ENCODE measurements at places on chromosomes 6 and 20.

- peak; percentile 99 for DNase-seq
Observed at GRCh38 chr20:57698116-57698866, 11.5 kb downstream of the PMEPA1 start.

DNA sequence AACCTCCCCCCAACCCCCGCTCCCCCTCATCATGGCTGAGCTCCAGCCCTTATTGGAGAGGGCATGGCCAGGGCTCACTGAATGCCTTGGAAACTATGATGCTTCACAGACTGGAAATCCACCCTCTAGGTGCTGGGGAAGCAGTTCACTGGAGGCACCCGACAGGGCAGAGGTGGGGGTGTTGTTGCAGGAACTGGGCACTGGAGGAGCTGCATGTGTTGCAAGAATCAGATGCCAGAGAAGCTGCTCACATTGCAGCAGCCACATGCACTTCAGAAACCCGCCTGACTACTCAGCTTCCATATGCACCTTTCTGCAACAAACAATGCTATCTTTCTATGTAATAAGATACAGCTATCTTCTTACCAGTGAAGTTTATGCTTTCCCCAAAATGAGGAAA, 7.9 kb upstream of the TBPL1 start:
- peak; percentile 16 for DNase-seq

GRCh38 chr6:45654673-45655072, 276.9 kb upstream of the SUPT3H start:
- DNase-seq: no peak

DNA sequence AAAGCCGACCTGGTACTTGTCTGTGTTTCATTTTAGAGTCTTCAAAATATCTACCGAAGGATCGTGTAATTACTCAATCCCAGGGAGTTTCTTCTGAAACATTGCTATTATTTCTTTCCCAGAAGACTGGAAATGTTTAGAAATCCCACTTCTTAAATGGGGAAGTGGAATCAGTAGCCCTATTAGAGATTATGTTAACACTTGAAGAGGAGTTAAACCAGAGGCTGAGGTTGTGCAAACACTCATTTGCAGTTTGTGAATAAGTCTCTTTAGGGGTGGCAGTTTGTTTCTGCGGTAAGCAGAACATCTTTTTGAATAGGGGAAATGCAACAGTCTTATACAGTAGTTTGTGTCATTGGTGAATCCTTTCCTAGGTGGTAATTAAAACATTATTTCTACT, 21.3 kb downstream of the DSP start:
- no peak for DNase-seq

GRCh38 chr6:579339-579738, 77.6 kb downstream of the HUS1B start:
- DNase-seq: no peak

DNA sequence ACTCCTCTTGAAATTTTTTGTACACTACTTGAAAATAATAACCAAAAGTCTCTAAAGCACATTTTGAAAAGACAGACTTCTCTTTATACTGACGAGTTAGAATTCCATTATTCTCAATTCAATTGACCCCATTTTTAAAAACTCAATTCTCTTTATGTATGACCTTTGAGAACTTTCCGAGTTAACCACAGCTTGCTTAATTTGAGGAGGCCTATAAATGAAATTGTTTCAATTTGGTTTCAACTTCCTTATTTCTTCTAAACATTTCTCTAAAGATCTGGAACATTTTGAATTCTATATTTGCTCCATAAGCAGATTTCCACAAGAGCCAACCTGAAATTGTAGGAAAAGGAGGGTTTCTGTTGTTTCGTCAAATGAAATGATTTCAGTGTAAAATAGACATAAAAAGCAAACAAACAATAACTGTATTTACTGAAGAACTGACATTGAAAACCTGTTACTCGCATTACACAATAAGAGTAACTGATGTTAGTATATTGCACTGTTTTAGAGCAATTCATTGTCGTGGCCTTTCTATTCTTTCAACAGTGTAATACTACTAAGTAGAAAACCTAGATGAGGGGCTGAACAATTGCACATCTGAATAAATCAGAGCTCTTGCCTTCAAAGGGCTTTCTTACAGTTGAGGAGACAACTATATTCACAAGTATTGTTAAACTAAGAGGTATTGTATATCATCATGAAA, 223.6 kb downstream of the HIVEP2 start:
- DNase-seq: no peak

DNA sequence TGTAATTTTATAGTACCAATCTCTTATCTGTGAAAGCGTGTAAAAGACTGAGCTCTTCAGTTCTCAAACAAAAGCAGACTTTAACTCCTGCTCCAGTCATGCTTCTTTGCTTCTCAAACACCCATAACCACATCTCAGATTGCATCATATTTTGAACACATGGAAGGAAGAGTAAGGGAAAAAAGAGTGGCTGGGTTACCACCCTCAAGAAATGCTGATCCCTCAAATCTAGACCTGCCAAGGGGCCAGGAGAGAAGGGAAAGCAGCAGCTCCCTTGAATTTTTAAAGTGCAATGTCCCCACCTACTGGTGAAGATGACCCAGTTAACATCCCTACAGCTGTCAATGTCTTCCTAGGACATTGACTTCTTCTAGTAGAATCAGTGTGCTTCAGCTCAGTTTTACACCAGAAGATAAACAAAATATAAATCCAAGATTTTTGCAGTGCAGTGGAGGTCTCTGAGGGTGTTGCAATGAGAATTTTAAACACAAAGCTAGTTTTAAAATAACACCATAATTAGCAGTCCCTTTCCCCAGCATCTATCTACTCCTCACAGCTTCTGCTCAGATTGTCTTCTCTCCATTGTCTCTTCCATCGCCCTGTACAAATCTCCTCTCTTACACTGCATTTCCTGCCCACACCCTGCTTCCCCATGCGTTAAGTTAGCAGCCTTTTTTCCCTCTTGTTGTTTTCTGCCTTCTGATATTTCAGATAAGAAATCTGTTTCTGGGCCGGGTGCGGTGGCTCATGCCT, 22.6 kb upstream of the HLA-DQB2 start:
- peak; percentile 15 for DNase-seq

DNA sequence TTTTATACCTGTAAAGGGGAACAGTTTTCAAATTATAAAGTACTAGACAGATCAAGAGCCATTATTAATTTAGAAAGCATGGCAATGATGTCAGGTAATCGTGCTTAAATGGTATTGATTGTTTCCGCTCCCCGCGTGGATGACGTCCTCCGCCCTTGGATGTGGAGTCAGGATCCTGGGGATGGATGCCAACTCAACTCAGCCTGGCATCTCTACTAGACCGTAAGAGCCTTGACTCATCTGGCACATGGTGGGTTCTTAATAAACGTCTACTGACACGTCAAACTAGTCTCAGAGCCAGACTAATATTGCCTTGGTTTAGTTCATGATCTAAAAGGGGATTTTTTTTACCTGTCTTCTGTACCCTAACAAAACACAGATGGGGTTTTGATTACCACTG, 80.2 kb downstream of the LRFN2 start:
- no peak for DNase-seq

DNA sequence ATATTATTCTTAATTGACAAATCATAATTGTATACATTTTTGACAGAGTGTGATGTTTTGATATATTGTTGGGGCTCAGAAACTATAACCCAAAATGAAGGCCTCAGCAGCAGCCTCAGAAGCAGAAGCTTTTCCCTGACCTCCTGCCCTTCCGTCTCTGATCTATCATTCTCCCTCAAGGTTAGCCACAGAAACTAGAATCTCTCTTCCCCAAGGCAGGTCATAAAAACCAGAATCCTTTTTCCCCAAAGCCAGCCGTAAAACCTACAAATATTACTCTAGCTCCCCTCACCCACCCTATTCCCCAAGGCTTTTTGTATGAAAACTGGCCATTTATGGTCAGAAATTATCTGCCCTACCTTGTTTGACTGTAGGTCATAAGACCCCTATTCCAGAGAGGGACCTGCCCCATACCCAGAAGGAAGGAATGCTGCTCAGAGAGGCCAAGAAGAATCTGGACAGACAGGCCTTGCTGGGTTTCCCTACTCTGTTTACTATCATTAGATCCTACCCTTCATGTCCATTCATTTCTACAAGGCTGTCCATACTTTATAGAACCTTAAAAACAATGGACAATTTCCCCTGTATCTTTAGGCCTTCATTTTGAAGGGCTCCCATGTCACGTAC, 14.5 kb downstream of the OR2B2 start:
- no peak for DNase-seq

DNA sequence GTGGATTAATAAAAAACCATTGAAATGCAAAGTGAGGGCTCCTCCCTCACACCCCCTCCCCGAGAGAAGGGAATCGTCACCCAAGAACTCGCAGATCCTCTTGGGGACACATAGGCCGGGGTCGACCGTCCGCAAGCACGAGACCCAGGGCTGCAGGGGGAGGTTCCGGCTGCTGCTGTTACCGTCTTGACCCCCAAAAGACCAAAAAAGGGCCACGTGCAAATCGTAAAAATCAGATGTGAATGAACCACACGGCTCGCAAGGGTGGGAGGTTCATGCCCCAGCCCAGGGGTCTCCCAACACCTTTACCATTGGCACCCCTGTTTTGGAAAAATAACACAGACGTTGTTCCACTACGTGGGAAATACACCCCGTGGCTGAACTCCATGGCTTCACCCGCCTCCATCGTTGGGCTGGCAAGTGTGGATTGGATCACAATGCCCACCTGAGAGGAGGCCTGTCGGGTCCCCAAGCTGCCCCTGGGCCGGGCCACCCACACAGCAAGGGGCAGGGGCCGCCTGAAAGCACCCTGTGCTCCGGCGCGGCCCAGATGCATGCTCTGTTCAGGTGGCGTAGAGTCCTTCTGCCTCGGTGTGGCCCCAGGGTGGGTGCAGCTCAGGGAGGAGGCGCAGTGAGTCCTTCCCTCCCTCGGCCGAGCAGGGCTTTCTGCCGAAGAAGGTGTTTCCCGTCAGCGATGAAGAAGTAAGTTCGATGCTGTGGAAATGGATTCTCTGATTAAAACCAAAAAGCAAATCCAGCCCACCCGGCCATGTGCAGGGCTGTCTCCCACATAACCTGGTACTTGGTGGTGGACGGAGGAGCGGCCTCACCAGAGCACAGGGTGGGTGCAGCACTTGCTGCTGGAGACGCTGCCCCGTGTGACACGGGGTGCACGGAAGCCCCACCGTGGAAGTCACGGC, 85.0 kb downstream of the YTHDF1 start:
- no peak for DNase-seq

GRCh38 chr20:19888269-19888671, 128.9 kb upstream of the NAA20 start:
- no peak for DNase-seq

GRCh38 chr6:33999567-33999966, 146.3 kb downstream of the GRM4 start:
- DNase-seq: no peak

- DNase-seq: no peak
Observed at GRCh38 chr6:142838821-142839685, 105.9 kb downstream of the HIVEP2 start.

DNA sequence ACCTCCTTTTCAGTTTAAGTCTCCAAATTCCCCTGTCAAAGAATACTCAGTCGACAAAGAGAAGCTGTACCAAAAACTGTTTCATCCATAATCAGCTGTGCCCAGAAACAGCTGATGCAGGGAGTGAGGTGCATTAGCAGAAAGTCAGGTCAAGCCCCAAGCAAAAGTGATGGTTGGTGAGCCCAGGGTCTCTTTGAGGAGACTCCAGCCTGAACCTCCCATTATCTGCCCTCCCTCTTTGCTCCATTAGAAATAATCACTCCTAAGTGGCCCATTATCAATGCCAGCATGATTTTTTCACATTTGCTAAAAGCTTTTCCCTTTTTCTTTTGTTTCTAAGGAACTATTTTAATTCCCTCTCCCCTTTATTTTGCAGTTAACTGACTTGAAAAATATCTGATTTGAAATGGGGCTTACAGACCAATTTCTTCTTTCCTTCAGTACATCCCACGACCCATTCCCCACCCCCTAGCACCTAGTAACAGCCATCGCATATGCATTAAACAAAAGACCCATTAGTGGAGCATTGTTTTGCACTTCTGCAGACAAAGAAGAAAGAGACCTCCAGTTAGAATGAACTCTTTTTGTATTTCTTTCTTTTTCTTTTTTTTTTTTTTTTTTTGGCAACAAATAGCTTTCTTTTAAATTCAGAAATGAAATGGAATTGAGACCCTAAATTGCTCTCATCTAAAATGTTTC, 257.0 kb downstream of the GRIK2 start:
- no peak for DNase-seq

GRCh38 chr20:53215166-53215565, 243.0 kb downstream of the TSHZ2 start:
- no peak for DNase-seq

DNA sequence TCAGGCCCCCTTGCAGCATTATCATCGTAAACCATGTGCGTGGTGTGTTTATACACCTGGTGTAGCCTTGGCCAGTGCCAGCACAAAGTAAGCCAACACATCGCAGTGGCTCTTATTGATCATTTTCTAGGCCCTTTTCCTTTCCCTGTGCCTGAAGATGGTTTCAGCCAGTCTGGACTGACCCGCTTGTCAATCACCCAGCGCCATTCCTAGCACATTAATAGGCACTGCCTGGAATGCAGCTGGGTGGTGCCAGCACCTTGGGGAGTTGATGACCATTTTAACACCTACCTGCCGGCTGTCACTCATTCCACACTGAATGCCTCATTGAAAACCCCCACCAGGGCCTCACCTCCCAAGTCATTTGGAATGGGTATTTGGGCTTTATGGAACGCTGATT, 4.9 kb upstream of the UQCC2 start:
- no peak for DNase-seq

DNA sequence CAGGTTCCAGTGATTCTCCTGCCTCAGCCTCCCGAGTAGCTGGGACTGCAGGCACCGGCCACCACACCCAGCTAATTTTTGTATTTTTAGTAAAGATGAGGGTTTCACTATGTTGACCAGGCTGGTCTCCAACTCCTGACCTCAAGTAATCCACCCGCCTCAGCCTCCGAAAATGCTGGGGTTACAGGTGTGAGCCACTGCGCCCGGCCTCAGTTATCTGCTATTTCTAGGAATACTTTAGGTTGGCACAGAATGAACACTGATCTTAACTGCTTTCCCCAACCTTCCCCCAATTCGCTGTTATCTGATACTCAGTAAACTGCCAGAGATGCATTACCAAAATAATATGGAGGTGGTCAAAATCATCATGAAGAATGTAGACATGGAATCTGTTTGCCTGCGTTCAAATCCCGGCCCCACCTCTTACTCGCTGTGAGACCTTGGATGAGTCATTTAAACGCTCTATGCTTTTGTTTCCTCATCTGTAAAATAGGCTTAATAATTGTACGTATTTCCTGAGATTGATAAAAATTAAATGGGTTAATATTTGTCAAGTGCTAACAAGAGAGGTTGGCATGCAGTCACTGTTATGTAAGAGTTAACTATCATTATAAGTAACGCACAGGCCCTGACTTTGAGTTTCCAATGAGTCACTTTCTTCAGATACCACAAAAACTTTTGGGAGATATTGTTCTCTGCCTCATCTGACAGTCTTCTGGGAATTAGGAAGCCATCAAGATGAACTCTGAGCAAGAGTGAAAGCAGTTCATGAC, 44.5 kb upstream of the NCOA3 start:
- DNase-seq: peak; percentile 100

GRCh38 chr6:84449220-84449619, 221.8 kb upstream of the CEP162 start:
- no peak for DNase-seq

- DNase-seq: no peak
Observed at GRCh38 chr6:162736961-162737360, 9.2 kb downstream of the PACRG start.

Data from HS-5 (cell line).